ENCODE measurements at places on chromosomes 2 and 18. TPM values are rescaled to one million over a fixed set of nuclear protein-coding genes. Genes with fewer than 3 reads are reported as not detected.
A peak's percentile ranks its signal among the peaks of the same experiment; 100 is the strongest.

- DNase-seq, result peak; percentile 25
These were observed 464 bp downstream of the CYBRD1 start for GRCh38 chr2:171522788-171523087.

- no peak for DNase-seq
These were observed 123.3 kb upstream of the TANK start for GRCh38 chr2:161036926-161037325.

GRCh38 chr18:31049189-31049588, 6.6 kb upstream of the DSC3 start:
- DNase-seq, result no peak

GRCh38 chr18:49560624-49561288, 1.1 kb upstream of the LIPG start:
- no peak for DNase-seq

GRCh38 chr2:127347015-127347414, 40.8 kb downstream of the MAP3K2 start:
- no peak for DNase-seq

DNA sequence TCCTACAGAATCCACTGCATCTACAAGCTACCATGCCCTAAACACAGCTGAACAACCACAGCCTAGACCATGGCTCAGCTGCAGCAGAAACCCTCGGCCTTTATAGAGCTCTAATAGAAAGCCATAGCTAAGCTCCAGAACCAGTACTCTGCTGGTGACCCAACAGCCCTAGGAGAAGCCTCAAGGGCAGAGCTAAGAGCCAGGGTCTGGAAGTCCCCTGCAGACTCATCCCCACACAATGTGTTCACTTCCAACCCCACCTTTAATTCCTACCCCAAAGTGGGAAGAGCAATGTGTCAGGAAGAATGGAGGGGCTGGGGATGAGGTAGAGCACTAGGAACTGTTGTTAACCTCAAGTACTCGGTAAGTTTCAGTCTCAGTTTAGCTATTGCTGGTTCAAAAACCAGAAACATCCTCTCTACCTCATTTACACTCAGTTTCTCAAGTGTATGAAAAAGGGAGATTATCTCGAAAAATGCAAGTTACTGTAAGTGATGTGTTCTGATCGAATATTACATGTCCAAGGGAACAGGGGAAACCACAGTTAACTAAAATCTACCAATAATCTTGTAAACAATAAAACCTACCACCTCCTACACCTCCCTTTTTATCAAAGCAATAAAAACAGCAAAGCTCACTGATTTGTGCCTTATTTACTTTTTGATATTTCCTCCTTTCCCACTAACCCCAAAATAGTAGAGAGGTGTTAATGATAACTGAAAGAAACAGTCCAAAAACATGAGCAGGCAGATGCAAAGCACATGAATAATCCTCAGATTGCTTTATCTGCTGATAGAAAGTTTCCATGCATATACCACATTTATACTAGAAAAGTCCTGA, 36.2 kb downstream of the THADA start:
- DNase-seq, result no peak

DNA sequence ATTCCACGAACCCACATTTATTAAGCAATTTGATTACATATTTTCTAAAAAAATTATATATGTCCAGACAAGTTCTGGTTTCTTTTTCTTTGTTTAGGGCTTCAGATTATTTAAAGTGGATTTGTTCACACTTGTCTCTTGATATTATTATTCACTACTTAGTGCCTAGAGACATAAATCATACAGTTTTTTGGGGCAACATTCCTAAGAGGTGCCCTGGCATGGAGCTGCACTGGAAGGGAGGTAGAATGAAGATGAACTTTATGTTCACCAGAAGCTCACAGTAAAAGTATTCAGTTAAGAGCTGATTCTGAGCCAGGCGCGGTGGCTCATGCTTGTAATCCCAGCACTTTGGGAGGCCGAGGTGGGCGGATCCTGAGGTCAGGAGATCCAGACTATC, 762.7 kb upstream of the TMEFF2 start:
- no peak for DNase-seq

DNA sequence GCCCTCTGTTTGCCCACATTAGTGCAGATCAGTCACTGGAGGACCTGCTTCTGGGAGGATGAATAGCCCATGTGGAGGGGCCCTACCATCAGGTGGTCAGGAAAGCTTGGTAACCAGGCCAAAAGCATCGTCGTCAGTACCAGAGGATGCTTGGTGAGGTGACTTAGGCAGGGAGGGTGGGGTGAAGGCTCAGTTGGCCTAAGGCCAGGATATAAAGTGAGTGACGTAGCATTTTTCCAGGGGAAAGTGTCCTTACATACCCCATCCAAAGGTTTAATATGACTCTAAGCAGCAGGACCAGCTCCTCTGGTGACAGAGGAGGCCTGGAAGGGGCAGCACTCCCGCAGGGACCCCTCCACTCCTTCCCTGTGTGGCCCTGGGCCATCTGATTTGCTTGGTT, 27.7 kb upstream of the DNMT3A start:
- DNase-seq, result no peak

GRCh38 chr2:238939521-238940403, 91.9 kb downstream of the TWIST2 start:
- DNase-seq, result no peak

GRCh38 chr18:75204732-75205513, 4.0 kb downstream of the PTGR3 start:
- no peak for DNase-seq

GRCh38 chr18:55266981-55267380, 307.7 kb upstream of the CCDC68 start:
- DNase-seq, result no peak

GRCh38 chr2:71101656-71102055, 28.4 kb downstream of the MCEE start:
- DNase-seq, result no peak

DNA sequence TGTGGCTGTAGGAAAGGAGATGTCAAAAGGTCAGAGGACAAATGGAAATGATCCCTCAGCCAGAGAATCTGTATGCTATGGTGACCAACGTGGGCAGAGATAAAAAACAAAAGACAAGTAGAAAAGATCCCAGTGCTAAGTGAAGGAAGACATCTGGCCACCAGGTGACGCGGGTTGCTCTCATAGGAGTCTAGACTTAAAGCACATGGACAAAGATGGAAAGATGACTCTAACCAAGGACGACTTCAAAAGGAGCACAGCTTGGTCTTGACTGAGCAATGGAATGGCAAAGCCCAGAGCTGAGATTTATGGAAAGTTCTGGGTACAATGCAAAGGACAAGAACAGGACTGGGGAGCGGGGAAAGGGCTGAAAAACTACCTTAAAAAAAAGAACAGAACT, 96.8 kb downstream of the CLIP4 start:
- DNase-seq, result no peak

DNA sequence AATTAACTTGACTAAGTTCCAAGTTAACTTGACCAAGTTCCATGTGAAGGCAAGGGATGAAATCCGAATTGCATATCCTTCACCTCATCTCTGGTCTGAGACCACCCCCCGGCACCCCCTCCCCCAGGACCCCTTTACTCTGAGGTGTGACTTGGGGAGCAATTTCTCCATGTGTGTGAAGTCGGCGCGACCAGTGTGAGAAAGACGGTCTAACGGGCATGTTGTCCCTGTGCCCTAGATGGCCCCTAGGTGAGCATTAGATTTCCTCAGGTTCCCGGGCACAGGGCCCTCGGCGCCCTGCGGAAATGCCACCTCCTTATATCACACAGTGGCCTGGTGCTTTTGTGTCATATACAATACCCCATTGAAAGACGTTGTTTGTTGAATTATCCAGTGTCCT, 137.1 kb downstream of the CTIF start:
- DNase-seq, result no peak

- DNase-seq, result no peak
These were observed 15.7 kb downstream of the IGFBP5 start for GRCh38 chr2:216679658-216680024.

DNA sequence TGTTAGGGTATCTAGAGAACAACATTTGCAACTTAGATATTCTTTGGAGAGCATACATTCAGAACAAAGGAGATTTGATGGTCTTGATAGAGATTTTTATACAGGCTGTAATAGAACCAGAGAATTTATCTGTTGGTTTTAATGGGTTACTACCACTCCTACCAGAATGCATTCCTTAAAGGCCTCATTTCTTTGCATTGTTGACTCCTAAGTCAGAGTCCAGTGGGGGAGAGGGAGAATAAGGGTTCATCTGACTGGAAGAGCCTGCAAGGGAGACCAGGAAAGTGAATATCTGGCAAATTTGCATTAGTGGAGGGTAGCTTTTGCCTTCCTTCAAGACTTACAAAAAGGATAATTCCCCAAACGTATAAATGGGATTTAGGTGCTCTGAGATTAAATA, 29.7 kb downstream of the AGPS start:
- DNase-seq, result no peak

GRCh38 chr18:8701546-8702118, 3.7 kb upstream of the MTCL1 start:
- DNase-seq, result no peak

DNA sequence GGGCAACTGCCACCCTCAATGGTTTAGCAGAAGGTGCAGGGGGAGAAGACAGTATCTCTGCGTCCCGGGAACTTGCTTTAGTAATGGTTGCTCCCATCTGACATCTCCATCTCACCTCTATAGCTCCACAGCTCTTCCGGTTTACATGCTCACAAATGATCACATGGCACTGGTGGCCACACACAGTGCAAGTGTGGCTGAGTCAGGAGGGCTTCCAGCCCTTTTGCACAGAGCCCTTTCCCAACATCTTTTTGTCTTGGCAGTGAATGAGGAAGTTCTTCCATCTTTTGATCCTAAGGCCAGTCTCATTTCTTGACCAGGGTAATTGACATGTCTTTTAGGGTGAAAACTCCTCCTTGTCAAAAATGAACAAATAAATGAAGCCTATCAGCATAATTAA, 347.7 kb downstream of the LPIN1 start:
- no peak for DNase-seq

The CRYGC gene
- polyA plus RNA-seq, result not detected

The DAW1 gene
- 0.64 TPM for polyA plus RNA-seq

The QPCT gene
- 11.5 TPM for polyA plus RNA-seq

The GKN2 gene
- polyA plus RNA-seq, result not detected

The FEV gene
- polyA plus RNA-seq, result not detected

The FAP gene
- polyA plus RNA-seq, result 11.1 TPM

The CLEC4F gene
- polyA plus RNA-seq, result 0.08 TPM

The BARD1 gene
- polyA plus RNA-seq, result 19.8 TPM

The FBXO41 gene
- polyA plus RNA-seq, result 1.7 TPM
